Myocyte (in vitro differentiated cells): ENCODE measurements at places on chromosomes 7 and 10. TPM values are rescaled to one million over a fixed set of nuclear protein-coding genes. Genes with fewer than 3 reads are reported as not detected.

- peak; percentile 99 for DNase-seq
Observed at GRCh38 chr7:105353752-105354328, 34.9 kb downstream of the SRPK2 start.

DNA sequence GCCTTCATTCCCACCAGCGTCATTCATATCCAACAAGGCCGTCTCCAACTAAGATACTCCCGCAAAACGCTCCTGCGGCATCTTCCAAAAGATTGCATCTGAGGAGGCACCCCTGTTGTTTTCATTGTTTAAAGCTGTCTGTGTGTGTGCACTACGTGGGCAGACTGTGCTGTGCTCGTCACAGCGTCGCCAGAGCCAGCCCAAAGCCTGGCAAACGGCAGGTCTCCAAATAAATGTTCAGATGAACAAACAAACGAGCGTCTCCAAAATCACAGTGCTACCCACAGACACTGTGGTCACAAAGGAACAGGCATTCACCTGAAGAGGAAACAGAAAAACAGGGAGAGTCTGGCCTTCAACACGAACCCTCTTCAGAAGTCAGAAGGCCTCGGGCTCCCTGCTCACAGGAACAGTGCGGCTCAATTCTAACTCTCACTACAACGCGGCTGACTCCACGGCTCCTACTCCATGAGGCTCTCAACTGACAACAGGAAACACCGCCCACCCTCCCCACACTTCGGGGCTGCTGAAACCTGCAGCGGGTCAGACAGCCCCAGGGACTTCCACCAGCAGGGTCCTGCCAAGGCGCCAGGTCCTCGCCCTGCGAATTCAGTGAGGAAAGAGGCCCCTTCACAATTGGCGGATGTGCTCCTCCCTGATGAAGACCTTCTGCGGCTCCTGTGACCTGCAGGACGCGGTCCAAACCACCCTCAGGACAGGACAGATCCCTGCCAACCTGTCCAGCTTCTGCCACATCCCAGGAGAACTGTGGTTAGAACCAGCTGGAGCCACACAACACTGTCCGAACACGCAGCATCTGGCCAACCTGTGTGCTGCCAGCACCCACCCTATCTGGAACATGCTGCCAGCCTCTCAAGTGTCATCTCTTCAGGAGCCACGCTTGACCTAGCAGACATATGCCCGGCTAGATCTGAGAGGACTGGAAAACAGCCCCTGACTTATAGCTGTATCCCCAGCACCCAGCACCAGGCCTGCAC, 36.1 kb downstream of the MAD1L1 start:
- no peak for DNase-seq

- no peak for DNase-seq
Observed at GRCh38 chr10:6274484-6274883, 71.8 kb downstream of the PFKFB3 start.

GRCh38 chr10:110566472-110567200, 859 bp upstream of the SMC3 start:
- no peak for DNase-seq

- no peak for DNase-seq
Observed at GRCh38 chr10:91339729-91340128, 70.4 kb upstream of the HECTD2 start.

DNA sequence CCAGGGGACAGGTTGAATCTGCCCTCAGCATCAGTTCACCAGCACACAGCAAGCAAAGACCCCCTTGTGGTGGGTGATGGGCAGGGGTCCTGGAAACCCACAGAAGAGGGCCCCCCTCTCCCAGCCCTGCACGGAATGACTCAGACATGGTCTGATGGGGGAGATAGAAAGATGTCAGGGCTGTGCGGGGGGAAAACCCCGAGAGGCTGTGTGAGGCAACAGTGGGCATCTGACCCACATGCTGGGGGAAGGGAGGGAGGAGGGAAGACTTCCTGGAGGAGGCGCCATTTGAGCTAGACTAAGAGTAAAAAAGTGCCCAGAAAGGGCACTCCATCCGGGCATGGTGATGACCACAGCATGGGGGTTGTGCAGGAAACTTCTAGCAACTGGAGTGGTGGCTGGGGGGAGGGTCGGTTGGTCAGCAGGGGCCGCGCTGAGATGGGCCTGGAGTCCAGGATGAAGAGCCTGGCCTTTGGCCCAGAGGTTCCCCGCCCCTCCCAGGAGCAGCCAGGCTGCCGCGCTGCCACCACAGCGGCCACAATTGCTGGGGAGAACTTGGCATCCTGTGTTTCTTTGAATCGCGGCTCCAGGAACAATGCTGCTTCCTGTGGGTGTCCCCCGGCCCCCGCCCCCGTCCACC, 2.5 kb downstream of the LFNG start:
- peak; percentile 71 for DNase-seq

DNA sequence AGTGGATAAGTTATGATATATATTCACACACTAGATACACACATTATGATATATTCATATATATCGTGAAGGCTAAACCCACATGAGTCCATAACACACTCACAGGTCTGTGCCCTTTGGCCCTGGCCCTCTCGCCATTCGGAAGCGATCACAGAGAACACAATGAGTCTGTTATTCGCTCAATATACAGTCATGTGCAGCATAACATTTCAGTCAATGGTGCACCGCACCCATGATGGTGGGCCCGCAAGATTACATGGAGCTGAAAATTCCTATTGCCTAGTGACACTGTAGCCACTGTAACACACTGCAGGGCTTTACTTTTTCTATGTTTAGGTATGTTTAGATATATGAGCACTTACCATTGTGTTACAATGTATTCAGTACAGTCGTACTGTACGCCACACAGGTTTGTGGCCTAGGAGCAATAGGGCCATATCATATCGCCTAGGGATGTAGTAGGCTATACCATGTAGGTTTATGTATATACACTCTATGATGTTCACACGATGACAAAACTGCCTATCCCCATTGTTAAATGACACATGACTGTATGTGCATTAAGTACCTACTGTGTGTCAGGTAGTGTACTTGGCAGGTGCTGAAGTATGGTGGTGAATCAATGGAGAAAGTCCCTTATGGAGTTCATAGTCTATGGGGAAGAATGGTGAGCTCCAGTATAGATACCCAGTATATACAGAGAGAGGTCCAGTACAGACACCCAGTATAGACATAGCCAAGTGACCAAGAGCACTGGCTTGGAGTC, 198.8 kb upstream of the KLF14 start:
- no peak for DNase-seq

CPEB3 gene
- 3.9 and 8.6 TPM in 2 replicates for total RNA-seq

ODAD2 gene
- 0.16 TPM in 1 of 2 replicates, not detected in the other for total RNA-seq
